ENCODE measurements at places on chromosomes 7 and 10.
A peak's percentile ranks its signal among the peaks of the same experiment; 100 is the strongest.

GRCh38 chr10:73842349-73842748 lies 31.0 kb upstream of the NDST2 start:
- no peak for DNase-seq

GRCh38 chr7:123824754-123825067 lies 20.3 kb upstream of the HYAL4 start:
- no peak for DNase-seq

DNA sequence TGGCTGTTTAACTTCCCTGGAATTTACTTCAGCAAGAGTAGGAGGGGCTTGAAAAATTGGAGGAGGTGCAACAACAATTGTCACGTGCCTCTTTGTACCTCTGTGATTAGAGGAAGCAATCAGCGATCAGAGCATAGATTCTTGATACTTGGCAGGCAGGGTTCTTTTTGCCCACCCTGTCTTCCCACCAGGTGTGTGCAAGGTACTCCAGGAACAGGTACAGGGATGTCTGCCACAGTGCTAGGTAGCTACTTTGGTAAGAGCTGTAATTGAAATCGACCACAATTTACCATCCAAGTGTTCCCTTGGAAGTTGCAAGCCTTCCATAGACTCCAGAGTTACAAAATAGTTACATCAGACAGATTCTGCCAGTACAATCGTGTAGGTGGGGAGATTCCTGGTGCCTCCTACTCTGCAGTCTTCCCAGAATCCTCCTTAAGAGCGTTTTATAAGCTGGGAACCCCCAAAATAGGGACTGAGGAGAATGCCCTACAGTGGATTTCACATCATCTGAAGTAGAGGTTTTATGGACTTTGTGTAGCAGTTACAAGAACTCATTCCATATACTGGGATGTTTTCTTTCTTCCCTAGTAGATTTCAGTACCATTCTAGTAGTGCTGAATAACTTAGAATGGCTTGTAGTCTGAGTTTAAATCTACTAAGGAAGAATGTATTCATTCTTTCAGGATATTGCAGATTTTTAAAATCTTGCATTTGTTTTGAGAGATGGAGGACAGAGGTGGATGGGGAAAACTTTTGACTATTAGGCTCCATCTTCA lies 101.9 kb downstream of the EXOC4 start:
- no peak for DNase-seq

DNA sequence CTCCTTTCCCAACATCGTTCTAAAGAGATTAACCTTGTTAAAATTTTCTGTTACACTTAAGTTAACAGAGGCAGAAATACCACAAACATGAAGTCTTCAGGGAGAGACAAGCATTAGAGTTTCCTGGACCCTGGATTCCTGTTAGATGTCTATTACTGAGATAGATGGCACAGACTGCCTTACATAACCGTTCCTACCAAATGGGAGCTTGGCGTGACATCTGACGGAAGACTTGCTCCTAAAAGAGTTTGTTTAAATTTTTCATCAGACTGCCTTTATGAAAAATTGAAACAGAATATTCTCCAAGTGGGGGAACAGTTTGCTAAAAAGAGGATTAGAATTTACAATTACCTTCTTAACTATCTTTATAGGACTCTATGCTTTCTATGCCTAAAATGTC lies 22.7 kb downstream of the ANK3 start:
- no peak for DNase-seq

- no peak for DNase-seq
These were observed 44.0 kb downstream of the ASB4 start for GRCh38 chr7:95529701-95530100.

DNA sequence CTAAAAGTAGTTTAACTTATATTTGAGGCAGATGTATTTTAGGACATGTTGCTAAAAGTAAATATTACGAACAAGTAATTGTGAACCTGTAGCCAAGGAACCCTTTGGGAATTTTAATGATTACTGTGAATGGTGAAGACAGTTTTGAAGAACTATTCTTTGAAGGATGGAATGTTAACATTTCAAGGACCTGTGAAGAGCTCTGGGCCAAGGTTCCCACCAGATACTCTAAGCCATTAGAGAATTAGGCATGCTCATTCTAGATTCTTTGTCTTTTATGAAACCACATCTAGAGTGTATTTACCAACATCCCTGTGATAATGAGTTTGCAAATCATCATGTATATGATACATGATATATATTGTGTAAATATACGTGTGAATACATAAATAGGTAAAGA lies 99.8 kb downstream of the SEPTIN7 start:
- DNase-seq, result no peak

GRCh38 chr7:30914596-30914995 lies 2.9 kb downstream of the AQP1 start:
- no peak for DNase-seq

DNA sequence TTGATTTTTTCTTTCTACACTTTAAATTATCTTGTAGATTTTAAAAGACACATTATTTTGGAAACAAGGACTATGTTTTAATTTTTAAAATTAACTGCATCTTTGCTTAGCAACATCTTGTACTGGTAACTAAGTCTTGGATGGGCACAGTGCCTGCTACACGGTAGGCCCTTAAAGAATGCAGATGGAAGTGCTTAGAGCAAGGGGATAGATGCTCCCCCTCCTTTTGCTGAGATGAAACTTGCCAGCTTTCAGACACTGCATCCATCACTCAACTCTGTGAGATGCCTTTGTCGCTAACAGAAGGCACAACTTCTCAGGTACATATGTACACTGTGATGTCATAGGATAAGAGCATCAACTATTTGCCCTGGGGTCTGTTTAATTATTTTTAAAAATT lies 103.9 kb downstream of the LRRC18 start:
- no peak for DNase-seq

- DNase-seq, result peak; percentile 14
These were observed 170.0 kb downstream of the PRKCQ start for GRCh38 chr10:6409971-6410643.

DNA sequence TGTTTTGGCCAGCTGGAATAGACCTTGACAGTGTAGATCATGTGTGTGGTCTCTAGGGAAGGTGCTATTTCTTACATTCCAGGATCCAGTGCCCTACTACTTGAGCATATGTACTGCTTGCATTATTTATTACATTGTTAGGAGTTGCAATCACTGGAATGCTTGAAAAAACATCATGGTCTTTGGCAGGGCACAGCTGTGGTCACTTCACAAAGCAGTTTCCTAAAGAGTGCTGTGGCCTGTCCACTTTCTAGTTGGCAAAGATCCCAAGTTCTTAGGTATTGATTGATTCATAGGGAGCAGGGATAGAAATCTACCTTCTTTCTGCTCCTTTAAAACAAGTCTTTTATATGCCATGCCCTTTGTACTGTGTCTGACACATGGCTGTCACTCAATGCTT lies 4.6 kb downstream of the C7orf25 start:
- no peak for DNase-seq

- no peak for DNase-seq
These were observed 206.6 kb upstream of the BMPER start for GRCh38 chr7:33698692-33699128.

DNA sequence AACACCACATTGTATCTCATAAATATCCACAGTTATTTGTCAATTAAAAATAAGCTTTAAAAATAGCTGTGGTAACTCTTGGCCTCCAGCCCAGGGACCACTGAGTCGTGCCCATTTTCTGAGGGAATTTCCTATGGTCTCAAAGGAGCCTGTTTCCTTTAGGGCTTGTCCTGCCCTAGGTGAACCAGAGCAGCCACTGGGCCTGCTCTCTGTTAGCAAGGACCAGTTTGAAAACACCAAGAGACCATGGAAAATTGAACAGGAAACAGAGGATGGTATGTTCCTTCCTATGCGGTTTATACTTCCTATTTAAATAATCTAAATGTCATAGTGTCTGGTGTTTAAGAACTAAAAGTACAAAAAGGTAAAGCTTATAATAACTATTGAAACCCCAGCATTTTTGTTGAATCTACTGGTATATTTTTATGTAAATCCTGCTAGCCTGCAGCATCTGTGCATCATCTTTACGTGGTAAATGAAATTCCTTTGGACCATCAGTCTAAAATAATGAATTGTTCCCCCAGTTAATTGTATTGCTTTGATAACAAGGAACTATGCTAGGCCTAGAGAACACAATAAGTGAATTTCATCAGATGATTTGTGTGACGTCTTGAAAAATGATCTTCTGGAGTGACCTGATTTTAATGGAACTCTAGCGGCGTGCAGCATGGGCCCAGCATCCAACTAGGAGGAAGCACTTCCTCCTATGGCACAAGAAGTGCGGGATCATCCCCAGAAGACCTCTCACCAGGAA lies 333.7 kb downstream of the GFRA1 start:
- DNase-seq, result no peak

Data from activated T-helper 9 cell treated with anti-CD3 and anti-CD28 coated beads, Interleukin-2, amount 50 U/mL, for 16 hours (primary cell).